ENCODE measurements at places on chromosomes 4 and X. TPM values are rescaled to one million over a fixed set of nuclear protein-coding genes. Genes with fewer than 3 reads are reported as not detected.

- H3K27me3 ChIP-seq = no peaks in the 10 kb centered on the region
- no peak overlapping the region for H3K27ac ChIP-seq
- no peaks in the 10 kb centered on the region for H3K4me1 ChIP-seq
- H3K36me3 ChIP-seq = no peaks in the 10 kb centered on the region
- H3K4me3 ChIP-seq = no peak overlapping the region
Measured at GRCh38 chr4:40210776-40211175, 13.9 kb downstream of the RHOH start.

- H3K4me3 ChIP-seq = no peak overlapping the region
- H3K27me3 ChIP-seq = no peaks in the 10 kb centered on the region
- H3K4me1 ChIP-seq = no peaks in the 10 kb centered on the region
- H3K36me3 ChIP-seq = no peaks in the 10 kb centered on the region
- peak overlapping the region; percentile 49 for H3K27ac ChIP-seq
Measured at GRCh38 chr4:113292371-113293042, 243.1 kb downstream of the ANK2 start.

DNA sequence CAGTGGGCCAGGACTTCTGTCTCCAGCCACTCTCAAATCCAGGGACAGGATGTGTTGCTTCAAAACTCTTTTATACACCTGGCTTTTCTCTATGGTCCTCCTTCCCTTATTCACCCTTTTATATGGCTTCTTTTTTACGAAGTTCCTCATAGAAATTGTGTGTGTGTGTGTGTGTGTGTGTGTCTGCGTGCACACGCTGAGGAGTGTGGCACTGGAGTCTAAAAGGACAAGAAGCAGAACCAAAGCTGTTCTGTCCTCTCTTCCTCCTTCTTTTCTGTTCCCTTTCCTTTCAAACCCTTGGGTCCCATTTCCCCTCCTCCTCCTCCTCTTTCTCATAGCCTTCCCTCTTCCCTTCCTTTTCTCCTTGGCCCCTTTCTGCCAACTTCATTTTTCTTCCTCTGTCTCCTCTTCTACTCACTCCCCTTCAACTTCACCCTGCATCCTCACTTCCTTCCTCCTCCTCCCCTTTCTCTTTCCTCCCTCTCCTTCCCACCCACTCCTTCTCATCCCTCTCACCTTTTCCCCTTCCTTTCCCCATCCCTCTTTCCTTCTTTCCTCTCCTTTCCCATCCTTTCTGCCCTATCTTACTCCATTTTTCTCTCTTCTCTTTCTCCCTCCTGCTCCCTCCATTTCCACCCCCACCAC, 360.5 kb downstream of the MID1IP1 start:
- no peaks in the 10 kb centered on the region for H3K27me3 ChIP-seq
- H3K4me1 ChIP-seq = no peaks in the 10 kb centered on the region
- H3K4me3 ChIP-seq = no peak overlapping the region

DNA sequence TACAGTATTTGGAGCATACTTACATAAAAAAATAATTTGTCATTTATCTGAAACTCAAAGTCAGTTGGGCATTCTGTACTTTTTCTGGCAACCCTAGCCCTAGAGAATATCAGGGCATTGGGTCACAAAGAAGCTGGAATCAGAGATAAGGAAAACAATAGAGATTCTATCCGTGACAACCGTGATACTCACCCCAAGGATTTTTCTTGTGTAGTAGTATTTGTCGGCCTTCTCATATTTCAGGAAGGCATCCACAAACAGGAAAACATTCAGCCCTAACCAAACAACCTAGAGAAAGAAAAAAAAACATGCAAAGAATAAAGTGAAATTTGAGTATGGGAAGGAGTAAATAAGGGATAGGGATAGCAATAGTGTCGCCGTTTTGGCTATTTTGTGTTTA, 3.6 kb downstream of the NOX1 start:
- no peak for DNase-seq
- H3K27me3 ChIP-seq = no peaks in the 10 kb centered on the region
- H3K27ac ChIP-seq = no peak overlapping the region

DNA sequence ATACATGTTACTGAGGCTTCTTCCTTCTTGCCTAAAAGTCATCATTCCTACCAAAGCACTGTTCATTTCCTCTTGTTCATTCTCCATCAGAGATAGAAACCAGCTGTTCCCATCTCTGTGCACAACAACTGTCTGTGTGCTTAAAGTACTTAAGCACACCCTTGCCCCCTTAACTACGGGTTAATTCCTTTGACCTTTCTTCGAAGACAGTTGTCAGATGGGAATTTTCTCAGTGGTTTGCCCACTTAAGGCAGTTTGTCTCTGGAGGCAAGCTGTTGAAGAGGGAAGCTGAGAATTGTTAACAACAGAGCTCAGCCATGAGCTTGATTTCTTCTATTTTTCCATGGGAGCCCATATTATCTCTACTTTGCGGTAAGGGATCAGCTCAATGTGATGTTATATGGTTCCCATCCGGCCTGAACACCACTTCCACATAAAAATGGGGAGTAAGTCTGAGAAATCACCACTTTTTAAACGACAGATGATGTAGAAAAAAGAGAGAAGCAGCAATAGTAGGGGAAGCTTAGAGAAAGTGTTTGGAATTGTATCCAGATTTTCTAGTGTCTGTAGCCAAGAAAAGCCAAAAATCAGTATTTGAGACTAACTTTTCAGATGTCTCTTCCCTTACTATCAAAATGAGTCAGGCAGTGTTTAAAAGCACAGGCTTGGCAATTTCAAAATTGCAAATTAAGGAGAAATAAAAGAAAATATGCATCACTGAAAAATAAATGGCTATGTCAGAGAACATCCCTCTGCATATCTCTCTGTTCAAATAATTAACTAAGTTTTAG, 194.4 kb downstream of the SLIT2 start:
- H3K27ac ChIP-seq = no peak overlapping the region
- H3K36me3 ChIP-seq = no peaks in the 10 kb centered on the region
- H3K27me3 ChIP-seq = no peaks in the 10 kb centered on the region

MSN gene
- 62.7 TPM for total RNA-seq

DNA sequence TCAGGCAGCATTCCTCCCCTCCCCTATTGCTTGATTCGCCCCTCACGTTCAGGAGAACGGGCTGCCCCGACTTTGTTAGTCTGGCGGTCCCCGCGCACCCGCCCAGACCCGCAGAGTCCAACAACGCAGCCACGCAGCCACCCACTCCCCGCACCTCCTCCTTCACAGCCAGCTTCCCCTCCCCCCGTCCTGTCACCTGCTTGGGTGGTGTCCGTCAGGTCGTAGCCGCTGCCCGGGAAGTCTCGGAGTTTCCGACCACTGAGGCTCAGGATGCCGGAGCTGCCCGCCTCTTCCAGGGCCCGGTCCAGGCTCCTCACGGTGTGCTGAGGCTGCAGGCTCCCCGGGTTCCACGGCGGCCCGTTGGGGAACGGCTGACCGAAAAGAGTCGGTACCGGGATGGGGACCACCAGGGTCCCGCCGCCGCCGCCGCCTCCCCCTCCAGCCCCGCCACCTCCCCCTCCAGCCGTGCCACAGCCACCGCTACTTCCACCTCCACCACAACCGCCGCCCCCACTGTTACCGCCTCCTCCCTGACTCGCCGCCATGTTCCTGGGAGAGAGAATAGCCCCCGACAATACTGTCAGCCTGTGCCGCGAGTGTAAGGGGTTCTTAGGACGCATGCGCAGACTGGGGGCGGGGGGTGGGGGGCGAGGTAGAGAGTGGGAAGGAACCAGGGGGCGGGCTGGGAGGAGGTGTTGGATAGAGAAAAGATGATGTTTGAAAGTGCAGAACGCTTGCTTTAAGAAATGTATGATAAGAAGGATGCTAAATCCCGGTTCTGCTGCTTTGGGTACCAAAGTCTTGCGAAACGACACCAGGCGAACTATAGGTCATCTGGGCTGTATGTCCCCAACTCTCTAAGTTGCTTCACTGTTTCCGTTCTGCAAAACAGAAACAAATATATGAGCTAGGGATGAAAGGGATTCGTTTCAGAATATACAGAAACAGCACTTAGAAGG, at the start of gene LRCH2:
Gene LRCH2, minus strand, starts transcription at position 600 of the 959 bp plus-strand sequence. Its CDS starts 55 bp downstream, at position 545.
- H3K4me3 ChIP-seq = peak within 1 kb of the TSS; percentile 28
- H3K4me1 ChIP-seq = no peaks in the 10 kb centered on the region
- peaks cover 11% of the 10 kb centered on the region for H3K27me3 ChIP-seq
- peak; percentile 24 for DNase-seq
- no peaks in the 10 kb centered on the region for H3K36me3 ChIP-seq

DNA sequence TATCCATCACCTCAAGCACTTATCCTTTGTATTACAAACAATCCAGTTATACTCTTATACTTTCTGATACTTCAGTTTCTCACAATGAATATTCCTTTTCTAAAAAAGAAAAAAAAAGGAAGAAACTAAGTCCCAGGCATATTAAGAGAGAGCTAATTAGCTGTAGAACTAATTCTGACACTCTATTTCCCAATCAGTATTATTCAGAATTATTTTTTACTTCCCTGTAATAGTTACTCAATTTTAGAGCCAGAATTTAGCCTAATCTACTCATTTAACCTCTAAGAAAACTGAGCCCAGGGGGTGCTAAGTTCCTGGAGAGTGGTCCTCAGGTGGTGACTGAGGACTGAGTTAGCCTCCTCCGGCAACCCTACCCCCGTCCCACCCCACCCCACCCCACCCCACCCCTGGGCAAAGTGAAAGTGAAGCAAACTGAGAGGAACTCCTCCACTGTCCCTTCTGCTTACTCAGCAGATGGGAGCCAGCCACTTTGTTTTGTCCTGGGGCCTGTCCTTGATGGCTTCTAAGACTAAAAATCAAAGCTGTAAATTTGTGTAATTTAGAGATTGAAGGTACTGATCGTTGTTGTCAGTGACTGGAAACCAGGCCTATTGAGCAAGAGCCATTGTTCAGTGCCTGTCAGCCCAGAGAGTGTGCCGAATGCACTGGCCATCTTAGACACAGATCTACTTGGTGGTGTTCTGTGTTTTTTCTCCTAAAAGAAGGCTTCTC, 162.1 kb downstream of the CBR4 start:
- DNase-seq = no peak
- H3K27ac ChIP-seq = peak overlapping the region; percentile 11
- H3K27me3 ChIP-seq = no peaks in the 10 kb centered on the region
- H3K4me3 ChIP-seq = no peak overlapping the region
- H3K4me1 ChIP-seq = no peaks in the 10 kb centered on the region

- H3K4me1 ChIP-seq = no peaks in the 10 kb centered on the region
- H3K36me3 ChIP-seq = no peaks in the 10 kb centered on the region
- DNase-seq = no peak
- no peak overlapping the region for H3K4me3 ChIP-seq
Measured at GRCh38 chrX:71250841-71251240, 3.1 kb downstream of the ZMYM3 start.

PDE6B gene
- total RNA-seq = 2.3 TPM

- no peak overlapping the region for H3K27ac ChIP-seq
- H3K4me1 ChIP-seq = no peaks in the 10 kb centered on the region
- H3K27me3 ChIP-seq = no peaks in the 10 kb centered on the region
- H3K36me3 ChIP-seq = no peaks in the 10 kb centered on the region
Measured at GRCh38 chrX:103536071-103536470, 16.8 kb upstream of the RAB40A start.

DNA sequence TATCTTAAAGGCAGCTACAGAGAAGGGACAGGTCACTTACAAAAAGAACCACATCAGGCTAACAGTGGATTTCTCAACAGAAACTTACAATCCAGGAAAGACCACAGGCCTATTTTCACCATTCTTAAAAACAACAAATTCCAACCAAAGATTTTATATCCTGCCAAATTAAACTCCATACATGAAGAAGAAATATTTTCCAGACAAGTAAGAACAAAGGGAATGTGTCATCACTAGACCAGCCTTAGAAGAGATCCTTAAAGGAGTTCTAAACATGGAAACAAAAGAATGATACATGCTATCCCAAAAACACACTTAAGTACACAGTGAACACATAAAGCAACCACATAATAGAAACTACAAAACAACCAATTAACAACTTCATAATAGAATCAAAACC, 105.6 kb downstream of the ANXA10 start:
- H3K36me3 ChIP-seq = no peaks in the 10 kb centered on the region
- no peak for DNase-seq
- H3K4me3 ChIP-seq = no peak overlapping the region
- H3K27me3 ChIP-seq = no peaks in the 10 kb centered on the region
- peak overlapping the region; percentile 45 for H3K27ac ChIP-seq
- H3K4me1 ChIP-seq = no peaks in the 10 kb centered on the region

DNA sequence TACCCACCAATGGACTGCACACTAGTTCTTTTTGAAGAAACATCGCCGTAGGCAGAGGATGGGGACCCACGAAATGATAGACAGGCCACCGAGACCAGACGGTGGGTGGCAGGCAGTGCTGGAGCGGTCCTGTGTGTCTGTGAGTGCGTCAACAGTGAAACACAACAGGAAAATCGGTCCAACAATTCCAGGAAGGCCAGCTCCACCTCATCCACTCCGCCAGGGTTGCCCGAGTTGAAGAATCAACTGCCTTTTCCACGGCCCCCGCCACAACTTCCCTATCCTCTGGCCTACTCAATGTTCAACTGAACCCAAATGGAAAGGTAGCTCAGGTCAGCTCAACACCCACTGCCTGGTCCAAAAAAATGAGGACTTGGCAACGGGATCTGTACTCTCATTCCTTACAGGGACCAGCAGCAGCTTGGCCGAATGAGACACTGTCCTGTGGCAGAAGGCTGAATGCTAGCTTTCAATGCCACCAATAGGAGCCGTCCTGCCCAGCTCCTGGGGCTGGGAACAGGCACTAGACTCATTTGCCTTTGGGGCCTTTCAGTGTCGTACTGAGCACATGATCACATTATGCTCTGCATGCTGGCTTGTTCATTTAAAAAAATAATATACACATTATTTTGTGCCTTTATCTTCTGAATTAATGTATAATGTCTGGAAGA, 43.5 kb downstream of the MID1 start:
- no peaks in the 10 kb centered on the region for H3K4me1 ChIP-seq
- H3K4me3 ChIP-seq = no peak overlapping the region
- H3K36me3 ChIP-seq = no peaks in the 10 kb centered on the region
- no peak for DNase-seq

- H3K36me3 ChIP-seq = no peaks in the 10 kb centered on the region
- no peak overlapping the region for H3K27ac ChIP-seq
- H3K4me3 ChIP-seq = no peak overlapping the region
- no peaks in the 10 kb centered on the region for H3K27me3 ChIP-seq
- no peaks in the 10 kb centered on the region for H3K4me1 ChIP-seq
Measured at GRCh38 chr4:48173056-48173991, 39.3 kb upstream of the TXK start.

DNA sequence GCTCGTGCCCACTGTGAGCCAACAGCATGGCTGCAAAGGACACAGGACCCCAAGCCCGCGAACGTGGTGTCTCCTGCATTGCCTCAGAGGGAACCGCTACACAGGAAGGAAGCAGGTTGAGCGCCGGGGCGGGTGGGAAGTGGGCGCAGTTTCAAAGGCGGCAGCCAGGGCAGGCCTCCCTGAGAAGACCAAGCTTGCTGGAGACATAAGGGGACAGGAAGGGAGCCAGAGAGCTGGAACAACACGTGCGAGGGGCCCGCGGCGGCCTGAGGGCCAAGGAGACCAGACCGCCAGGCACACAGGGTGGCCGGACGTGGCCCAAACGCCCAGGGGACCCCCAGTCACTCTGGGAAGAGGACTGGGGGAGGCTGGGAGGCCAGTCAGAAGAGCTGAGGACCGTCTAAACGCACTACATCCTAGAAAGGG, 32.0 kb downstream of the CTBP1 start:
- H3K4me1 ChIP-seq = no peaks in the 10 kb centered on the region
- H3K27me3 ChIP-seq = no peaks in the 10 kb centered on the region
- no peak overlapping the region for H3K27ac ChIP-seq
- no peak overlapping the region for H3K4me3 ChIP-seq
- DNase-seq = no peak

GRCh38 chr4:66640233-66640990, 904.9 kb downstream of the CENPC start:
- no peaks in the 10 kb centered on the region for H3K36me3 ChIP-seq
- H3K27me3 ChIP-seq = no peaks in the 10 kb centered on the region
- no peak for DNase-seq
- no peaks in the 10 kb centered on the region for H3K4me1 ChIP-seq
- no peak overlapping the region for H3K27ac ChIP-seq
- no peak overlapping the region for H3K4me3 ChIP-seq

ADAM29 gene
- not detected for total RNA-seq

CSN1S1 gene
- total RNA-seq = not detected
